ENCODE measurements at places on chromosomes 5 and 9. TPM values are rescaled to one million over a fixed set of nuclear protein-coding genes. Genes with fewer than 3 reads are reported as not detected.

The TSTD2 gene
- 15.1 TPM for total RNA-seq

The TAF11L5 gene
- total RNA-seq: not detected

- no peak for DNase-seq
These were observed 279.3 kb upstream of the ANKRD55 start for GRCh38 chr5:56512313-56512996.

DNA sequence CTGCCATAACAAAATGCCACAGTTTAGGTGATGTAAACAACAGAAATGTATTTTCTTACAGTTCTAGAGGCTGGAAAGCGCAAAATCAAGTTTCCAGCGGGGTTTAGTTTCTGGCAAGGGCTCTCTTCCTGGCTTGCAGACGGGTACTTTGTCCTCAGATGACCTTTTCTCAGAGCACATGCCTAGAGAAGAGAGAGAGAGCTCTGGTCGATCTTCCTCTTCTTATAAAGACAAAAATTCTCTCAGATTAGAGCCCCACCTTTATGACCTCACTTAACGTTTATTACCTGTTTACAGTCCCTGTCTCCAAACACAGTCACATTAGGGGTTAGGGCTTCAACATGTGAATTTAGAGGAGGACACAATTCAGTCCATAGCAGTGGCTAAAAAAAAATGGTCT lies 119.7 kb downstream of the CETN3 start:
- DNase-seq: peak; percentile 7

DNA sequence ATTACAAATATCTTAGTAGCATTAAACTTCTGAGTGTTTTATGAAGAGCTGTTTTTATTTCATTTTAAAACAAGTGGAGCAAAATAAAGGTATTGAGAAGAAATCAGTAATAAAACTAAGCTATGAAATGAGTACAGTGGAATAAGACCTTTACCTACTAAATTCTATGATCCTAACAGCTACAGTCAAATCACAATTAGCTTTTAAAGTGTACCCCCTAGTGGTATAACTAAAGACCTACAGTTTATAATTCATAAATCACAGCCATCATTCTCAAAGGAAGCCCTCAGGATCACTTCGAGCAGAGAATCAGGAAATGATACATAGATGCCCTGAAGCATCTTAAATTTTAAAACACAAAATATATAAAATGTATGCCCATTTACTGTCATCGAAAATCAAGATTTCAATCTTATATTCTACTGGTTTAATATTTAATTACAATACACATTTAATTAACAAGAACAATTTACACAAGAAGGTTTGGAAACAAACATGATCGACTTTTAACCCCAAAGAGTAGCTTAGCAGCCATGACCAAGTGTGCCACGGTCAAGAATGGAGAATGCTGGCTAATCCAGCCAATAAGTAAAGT lies 12.3 kb downstream of the CCNH start:
- peak; percentile 53 for DNase-seq

- DNase-seq: no peak
These were observed 258.6 kb downstream of the CRB2 start for GRCh38 chr9:123614306-123615263.

DNA sequence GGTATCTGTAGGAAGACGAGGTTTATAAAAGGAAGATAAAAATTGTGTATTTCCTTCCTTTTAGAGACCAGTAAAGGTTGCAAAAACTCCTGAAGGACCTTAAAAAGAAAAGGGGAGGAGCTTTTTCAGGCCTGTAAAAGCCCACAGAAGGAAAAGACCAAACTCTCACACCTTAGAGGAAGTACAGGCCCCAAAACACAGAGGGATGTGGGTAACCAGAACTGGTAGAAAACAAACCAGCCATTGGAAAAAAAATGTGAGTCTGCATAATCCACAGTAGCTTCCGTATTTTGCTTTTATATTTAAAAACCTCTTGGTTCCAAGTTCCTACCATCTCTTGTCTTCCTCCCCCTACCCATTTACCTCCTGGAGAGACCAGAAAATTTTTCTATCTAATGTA lies 8.5 kb downstream of the GIN1 start:
- DNase-seq: no peak

- DNase-seq: no peak
These were observed 236.2 kb upstream of the ADAMTSL1 start for GRCh38 chr9:18237776-18238175.
